Muscle of leg (tissue), 16 donors: ENCODE measurements at places on chromosomes 3 and 15. TPM values are rescaled to one million over a fixed set of nuclear protein-coding genes. Genes with fewer than 3 reads are reported as not detected.
A peak's percentile ranks its signal among the peaks of the same experiment; 100 is the strongest.

ATP8B4 gene
- total RNA-seq, result 4.9 TPM

DNA sequence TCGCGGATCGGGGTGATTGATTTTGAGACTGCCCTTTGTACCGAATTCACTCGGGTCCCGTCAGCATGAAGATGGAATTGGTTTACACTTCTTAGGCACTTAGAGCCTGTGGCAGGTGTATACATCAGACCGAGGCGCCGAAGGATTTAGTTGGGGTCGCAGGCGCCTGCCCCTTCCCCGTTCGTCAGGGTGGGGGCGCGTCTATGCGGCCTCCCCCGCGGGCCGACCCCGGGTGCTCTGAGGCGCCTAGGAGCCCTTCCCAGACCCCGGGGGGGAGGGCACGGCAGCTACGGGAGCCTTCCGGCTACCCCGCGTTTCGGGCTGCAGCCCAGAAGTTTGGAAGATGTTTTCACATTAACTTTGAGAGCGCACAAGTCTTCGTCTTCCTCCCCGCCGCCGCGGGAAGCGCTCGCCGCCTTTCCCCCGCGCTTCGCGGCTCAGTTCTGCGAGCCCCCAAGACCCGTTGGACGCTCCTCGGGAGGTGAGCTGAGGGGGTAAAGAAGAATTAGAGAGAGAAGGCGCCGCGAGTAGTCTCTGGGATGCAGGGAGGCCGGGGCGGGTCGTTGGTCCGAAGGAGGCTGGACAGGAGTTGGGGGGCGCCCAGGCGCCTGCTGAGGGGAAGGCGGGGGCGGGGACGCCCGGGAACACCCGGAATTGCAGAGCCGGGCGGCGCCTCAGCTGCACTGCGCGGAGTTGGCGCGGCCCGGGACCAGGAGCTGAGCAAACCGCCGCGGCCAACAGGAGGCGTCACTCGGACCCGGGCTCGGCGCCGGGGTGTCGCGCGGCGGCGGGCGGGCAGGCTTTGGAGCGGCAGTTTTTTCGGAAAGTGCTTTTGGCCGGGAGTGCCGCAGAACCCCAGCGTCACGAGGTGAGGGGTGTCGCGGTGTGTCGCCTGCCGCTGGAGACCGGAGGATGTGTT lies 780 bp downstream of the TIPARP start:
- peak; percentile 87 for DNase-seq

DNA sequence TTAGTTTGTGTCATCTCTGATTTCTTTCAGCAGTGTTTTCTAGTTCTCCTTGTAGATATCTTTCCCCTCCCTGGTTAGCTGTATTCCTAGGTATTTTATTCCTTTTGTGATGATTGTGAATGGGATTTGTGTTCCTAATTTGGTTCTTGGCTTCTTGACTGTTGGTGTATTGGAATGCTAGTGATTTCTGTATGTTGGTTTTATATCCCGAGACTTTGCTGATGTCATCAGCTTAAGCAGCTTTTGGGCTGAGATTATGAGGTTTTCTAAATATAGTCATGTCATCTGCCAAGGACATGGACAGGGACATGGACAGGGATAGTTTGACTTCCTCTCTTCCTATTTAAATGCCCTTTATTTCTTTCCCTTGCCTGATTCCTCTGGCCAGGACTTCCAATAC lies 35.8 kb downstream of the MYO9A start:
- DNase-seq, result no peak

GABRA5 gene
- total RNA-seq, result 0.31 TPM

DNA sequence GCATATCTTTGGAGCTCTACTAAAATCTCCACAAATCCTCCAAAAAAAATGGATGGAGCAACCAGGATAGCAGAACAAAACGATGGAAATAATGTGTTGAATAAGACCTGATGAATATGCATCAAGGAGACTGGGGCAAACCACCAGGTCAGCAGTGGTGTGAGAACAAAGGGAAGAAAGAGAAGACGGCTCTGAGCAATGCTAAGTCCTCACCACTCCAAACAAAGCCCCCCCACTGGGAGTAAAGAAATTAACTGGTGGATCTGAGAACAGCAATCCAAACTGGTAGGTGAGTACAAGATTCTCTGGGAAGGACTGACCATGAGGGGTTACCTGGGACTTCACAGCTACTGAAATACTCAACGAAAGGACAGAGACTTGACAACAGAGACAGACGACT lies 977.3 kb downstream of the TBL1XR1 start:
- no peak for DNase-seq

DNA sequence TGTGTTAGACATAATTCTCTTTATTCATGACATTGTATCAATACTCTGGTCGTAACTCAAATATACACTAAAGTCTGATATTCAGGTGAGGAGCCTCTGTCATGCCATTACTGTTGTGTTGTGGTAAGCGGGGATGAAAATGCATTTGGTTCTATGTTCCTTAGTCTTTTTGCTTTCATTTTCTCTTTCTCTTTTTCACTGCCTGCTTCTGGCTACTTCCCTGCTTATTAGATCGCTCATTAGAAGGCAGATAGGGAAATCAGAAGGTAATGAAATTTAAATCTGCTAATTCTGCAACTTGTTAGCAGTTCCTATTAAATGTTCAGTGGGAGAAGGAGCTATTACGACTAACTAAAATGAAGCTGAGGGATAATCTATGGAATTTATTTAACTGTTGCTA lies 345.0 kb downstream of the GRM7 start:
- DNase-seq, result peak; percentile 2

RAD51 gene
- 3.6 TPM for total RNA-seq

KBTBD13 gene
- total RNA-seq, result 1.6 TPM

- DNase-seq, result no peak
Observed at GRCh38 chr3:124634210-124635168, 95.8 kb upstream of the UMPS start.

DLL4 gene
- 9.7 TPM for total RNA-seq

GRCh38 chr3:194482196-194482593 lies 4.6 kb downstream of the ATP13A3 start:
- DNase-seq, result no peak

DNA sequence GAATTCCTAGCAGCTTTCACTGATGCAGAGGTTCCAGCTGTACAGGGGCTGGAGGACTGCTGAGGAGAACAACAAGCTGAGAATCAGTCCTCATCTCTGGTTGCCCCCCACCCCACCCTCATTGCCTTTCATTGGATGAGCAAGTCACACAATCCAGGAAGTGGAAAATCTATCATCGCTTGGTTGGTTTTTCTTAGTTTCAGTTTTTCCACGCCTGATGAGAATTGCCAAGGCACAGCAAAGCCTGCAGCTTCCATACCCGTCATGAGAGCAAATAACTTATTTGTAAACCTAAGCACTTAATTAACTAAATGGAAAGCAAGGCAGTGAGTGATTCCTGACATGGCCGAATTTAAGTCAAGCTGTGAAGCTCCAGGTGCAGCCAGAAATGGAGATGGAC lies 21.4 kb upstream of the LIPC start:
- DNase-seq, result peak; percentile 78

DNA sequence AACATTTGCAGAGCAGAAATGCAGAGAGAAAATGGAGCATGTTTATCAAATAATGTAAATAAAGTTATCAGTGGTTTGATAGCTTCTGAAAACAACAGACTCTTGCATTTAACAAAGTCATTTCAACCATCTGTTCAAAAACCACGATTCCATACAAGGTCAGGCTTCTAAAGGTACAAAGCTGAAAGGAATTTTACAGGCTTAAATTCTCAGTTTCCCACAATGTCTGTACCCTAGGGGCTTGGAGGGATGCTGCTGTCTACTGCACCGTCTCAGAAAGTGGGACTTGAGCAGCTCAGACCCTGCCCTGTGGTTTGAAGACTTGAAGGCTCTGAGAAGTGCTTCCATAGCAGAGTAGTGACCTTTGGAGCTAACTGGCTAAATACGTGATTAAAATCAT lies 30.4 kb upstream of the TM4SF1 start:
- no peak for DNase-seq

DNA sequence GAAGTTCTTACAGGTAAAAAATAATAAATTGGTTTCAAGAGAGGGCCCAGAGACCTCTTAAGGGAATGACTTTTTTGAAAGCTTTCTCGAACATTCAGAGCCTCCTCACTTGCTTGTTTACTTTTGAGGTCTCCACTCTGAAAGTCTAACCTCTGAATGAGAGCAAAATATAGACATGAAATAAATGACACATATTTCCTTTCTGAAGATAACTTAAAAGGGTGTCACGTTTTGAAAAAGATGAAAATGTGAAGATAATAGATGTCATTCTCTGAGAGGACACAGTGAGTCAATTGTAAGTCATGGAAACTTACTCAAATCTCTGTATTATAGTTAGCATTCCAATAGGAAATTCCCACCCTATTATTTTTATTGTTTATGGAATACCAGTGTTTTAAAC lies 44.6 kb downstream of the HACD2 start:
- DNase-seq, result no peak

DNA sequence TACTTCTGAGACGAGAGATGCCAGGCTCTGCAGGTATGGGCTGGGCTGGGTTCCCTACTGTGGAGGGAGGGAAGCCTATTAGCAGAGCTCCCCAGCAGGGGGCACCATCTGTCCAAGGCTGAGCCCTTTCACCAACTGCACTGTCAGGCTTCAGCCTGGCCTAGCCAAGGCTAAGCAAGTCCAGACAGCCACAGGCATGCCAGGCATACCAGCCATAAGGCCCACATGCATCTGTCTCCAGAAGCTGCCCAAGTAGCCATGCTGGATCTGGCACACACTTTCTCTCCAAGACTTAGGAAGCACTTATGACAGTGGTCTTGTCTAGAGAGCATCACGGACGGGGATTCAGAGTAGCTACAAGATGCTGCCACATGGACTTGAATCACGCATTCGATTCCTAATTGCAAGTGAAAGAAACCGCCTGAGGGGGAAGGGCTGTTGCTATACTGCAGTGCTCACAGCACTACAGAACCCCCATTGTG lies 28.3 kb downstream of the RUVBL1 start:
- DNase-seq, result peak; percentile 73

- peak; percentile 32 for DNase-seq
Observed at GRCh38 chr3:178699810-178700209, 163.6 kb downstream of the KCNMB2 start.

GRCh38 chr15:50028326-50028725 lies 90.7 kb downstream of the ATP8B4 start:
- no peak for DNase-seq

DNA sequence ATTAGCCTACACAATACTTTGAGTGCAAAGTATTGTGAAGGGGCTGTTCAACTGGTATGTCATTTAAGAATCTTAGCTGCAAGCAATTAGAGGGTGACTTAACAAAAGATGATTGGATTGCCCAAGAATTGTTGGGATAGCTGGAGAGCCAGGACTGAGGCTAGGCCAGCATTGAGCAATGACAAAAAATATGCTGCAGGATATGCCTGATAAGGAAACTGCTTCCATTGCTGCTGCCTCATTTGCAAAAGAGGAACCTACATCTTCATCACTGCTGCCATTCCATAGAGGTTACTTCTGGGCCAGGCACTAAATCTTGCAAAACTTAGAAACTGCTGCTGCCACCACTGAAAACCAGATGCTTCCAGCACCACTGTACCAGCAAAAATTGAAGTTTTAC lies 108.0 kb upstream of the TBC1D5 start:
- DNase-seq, result no peak

DNA sequence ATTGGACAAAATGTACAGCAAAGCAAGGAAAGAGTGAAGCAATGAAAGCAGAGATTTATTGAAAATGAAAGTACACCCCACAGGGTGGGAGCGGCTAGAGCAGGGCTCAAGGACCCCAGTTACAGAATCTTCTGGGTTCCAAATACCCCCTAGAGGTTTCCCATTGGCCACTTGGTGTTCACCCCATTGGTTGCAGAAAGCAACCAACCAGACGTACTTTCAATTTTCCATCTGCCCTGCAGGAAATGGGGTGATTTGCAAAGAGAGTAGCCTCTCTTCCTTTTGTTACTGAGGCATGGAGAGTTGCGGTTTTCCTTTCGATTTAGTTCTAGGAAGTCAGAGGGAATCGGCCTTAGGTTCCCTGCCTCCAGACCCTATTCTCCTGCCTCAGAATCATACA lies 2.4 kb downstream of the PML start:
- DNase-seq, result peak; percentile 62

DNA sequence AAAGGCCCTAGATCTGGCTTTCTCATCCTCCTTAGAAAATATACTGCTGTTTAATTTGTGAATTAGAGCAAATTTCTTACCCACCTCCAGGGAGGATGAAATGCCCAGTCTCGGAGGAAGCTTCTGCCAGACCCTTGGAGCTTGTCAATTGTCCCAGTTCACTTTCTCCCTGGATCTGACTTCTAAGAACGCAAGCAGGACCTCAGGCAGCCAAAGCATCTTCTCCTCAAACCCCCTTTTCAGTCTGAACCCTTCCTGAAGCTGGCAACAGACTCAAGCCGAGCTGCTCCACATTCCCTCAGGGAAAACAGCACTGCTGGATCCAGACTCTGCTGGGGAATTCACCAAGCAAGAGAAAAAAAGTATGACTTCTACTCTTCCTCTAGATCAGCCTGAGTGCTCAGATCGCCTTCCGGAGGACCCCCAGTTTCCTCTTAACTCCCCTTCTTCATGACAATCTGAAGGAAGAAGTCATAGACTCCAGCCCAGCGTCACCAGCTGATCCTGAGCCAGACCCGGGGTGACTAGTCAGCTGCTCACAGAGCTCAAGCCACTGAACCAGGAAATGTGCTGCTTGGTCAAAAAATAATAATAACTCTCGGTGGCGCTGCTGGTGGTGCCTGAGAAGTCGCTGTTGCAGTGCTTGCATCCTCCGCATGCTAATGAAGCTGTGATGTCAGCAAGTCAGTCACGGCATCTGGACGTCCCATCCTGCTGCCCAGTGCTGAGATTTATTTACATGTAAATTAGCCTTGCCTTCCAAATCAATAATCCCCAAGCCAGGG lies at the start of gene PRICKLE2:
Gene PRICKLE2 (minus strand): TSS at position 641 of the 785 bp plus-strand sequence. CDS start 26,539 bp downstream, outside the sequence.
- DNase-seq, result peak; percentile 94

ULK3 gene
- 29.7 TPM for total RNA-seq

TLR9 gene
- total RNA-seq, result 0.09 TPM

- no peak for DNase-seq
Observed at GRCh38 chr3:29153811-29154210, 127.1 kb upstream of the RBMS3 start.

DNA sequence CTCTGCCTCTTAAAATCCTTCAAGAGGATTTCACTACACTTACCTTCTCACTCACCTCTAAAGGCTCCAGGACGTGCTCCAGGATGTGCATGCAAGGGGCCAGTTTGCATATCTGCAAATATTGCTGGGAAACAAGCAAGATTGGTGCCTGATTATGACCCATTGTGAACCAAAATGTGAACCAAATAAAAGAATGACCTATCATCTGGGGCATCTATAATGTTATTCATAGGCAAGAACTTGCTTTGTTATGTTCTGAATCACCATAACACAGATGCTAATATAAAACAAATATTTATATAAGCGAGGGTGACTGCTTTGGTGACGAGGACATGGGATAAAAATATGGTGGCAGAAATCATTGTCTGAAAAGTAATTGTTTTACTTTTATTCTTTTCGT lies 5.5 kb downstream of the IL12A start:
- no peak for DNase-seq

DNA sequence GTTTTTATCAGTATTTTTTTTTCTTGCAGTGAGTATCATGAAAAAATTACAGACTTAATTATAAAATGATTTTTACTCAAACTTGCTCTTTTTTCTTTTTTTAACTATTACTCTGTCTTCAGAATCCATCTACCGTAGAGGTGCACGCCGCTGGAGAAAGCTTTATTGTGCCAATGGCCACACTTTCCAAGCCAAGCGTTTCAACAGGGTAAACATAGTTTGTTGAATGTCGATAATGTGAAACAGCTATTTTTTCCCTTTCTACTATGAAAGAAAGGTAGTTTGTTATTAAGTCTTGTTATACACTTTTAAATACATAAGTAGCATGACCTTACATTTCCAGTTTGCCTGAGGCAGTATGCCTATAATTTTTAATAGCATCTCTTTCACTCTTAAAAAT lies 45.6 kb downstream of the PRKCI start:
- DNase-seq, result no peak

GRCh38 chr3:128933213-128933921 lies 53.9 kb downstream of the ACAD9 start:
- no peak for DNase-seq
